ENCODE measurements at places on chromosomes 12 and 14.

GRCh38 chr14:97802430-97803373 is 1005.5 kb downstream of the VRK1 start:
- no peak for DNase-seq

DNA sequence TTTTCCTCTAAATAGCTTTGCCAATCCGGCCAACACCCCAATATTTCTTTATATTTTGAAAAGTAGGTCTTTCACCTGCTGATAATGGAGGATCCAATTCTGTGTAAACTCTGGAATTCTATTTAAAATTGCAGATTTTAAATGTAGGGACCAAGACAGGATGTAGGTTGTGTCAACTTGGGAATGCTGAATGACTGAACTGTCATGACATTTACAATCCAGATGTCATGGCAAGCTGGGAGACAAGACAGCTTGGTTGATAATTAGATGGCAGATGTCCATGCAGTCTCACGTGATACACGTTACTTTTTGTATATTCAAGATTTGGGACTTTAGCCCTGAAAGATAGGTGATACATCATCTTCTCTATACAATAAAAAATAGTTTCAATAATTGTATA is 477.2 kb downstream of the DIO2 start:
- DNase-seq = no peak

- DNase-seq = no peak
These were observed 99.9 kb downstream of the PHETA1 start for GRCh38 chr12:111268738-111269572.

- no peak for DNase-seq
These were observed 41.8 kb downstream of the ARF6 start for GRCh38 chr14:49934646-49935045.

GRCh38 chr14:73816393-73816816 is 35.2 kb upstream of the PTGR2 start:
- DNase-seq = no peak

DNA sequence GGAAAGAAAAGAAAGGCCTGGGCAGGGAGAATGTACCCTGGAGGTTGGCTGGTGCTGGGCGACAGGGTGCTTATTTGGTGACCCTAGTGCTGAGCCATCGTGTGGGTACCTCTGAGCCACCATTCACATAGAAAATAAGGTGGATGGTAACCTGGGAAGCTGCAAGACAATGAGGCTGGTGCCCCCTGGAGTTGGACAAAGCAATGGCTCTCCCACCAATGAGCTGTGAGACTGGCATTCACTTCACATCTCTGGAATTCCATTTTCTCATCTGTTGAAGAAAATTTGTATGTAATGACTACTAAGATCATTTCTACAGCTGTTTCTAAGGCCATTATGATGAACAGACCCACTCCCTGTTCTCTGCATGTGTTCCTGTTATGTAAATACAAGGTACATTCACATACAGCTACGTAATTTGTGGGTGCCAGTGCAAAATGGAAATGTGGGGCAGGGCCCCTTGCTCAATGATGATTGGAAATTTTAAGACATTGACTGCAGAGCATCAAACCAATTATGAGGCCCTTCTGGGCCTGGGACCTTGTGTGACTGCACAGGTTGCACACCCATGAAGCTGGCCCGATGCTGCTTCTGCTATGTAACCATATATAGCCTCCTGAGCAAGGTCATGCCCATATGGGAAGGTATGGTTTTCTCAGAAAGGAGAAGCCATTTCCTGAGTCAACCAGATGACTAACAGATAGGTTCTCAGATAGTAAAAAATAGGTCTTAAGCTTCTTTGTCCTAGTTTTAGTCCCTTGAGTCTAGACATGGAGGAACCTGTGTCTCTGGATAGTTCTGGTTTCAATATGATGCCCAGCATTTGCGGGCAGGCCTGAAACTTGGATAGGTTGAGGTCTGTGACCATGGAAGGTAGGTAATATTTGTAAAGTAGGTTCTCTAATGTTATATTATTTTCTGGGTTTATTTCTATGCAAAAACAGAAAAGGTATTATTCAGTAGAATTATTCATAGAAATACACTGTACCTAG is 63.4 kb upstream of the IGF1 start:
- DNase-seq = no peak

- DNase-seq = no peak
These were observed 22.2 kb downstream of the ST8SIA1 start for GRCh38 chr12:22312336-22312735.

- DNase-seq = no peak
These were observed 55.3 kb upstream of the ATF1 start for GRCh38 chr12:50708631-50709030.

Data from stimulated activated CD4-positive, alpha-beta T cell treated with anti-CD3 and anti-CD28 coated beads, Interleukin-1b, Interleukin-23, amount 100 ng/mL, for 1 hour (primary cell).